ENCODE measurements at places on chromosomes 3 and 15.

DNA sequence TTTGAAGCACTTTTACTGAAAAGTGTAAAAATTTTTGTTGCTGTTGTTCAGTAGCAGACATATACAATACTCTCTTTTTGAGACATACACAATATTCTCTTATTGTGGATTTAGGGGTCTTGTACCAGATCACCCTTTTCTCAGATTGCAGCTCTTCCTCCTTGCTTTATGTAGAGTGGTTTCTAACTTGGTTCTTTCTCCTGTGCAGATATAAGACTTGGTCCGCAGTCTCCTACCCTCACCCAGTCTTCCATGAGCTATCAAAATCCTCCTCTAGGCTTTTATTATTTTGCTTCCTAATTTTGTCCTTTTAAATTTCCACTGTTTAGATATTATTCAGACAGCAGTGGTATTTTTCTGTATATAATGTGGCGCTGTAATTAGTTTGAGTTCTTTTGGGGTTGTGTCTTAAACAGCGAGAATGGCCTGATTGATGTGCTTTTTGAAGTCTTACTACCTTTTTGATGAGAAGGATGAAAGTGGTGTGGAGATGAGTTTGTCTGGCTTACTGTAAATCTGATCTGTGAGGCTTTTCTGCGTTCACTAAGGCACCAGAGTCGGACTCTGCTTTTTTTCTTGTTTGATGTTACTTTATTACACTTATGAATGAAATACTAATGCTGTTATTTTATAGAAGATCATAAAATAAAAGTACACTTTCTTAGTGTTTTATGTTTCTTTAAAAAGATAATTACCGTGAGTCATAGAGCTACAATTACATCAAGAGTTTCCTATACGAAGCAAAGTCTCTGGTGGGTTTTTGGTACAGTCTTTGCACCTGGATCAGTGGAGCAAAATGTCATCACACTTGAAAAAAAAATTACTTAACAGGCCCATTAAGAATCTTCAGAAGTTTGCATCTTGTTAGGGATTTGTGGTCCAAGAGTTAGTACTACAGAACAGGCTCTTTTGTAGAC is 27.8 kb downstream of the FNDC3B start:
- no peak for DNase-seq

DNA sequence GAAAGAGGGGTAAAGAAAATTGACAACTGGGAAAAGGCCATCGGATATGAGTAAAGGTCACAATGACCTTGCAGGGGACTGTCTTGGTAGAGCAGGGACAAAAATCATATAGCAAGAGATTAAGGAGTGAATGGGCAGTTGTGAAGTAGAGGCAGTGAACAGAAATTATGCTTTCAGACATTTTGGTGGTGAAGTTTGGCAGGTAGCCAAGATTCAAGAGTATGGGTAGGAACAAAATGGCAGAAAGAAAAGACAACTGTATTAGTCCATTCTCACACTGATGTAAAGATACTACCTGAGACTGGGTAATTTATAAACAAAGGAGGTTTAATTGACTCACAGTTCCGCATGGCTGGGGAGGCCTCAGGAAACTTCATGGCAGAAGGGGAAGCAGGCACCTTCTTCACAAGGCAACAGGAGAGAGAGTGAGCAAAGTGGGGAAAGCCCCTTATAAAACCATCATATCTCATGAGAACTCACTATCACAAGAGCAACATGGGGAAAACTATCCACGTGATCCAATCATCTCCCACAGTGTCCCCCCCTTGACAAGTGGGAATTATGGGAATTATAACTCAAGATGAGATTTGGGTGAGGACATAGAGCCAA is 84.0 kb downstream of the CGNL1 start:
- DNase-seq: no peak

GRCh38 chr15:71138473-71138872 is 23.2 kb downstream of the THSD4 start:
- DNase-seq: no peak

DNA sequence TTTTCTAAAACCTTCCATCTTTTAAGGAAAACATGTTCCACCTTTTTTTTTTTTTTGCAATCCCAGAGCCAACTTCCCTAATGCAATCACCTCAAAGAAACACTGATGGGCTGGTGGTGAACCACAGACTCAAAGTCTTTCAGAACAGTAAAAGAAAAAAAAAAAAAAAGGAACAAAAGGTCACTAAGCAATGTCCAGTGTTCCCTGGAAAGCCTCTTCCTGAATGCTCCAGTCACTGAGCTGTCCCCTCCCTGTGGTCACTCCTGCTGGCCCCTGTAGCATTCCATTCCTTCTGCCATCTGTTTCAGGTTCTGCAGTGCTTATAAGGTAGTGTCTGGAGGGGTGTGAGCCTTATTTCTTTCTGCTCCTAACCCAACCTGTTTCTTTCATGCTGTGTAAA is 53.3 kb downstream of the AAGAB start:
- no peak for DNase-seq

DNA sequence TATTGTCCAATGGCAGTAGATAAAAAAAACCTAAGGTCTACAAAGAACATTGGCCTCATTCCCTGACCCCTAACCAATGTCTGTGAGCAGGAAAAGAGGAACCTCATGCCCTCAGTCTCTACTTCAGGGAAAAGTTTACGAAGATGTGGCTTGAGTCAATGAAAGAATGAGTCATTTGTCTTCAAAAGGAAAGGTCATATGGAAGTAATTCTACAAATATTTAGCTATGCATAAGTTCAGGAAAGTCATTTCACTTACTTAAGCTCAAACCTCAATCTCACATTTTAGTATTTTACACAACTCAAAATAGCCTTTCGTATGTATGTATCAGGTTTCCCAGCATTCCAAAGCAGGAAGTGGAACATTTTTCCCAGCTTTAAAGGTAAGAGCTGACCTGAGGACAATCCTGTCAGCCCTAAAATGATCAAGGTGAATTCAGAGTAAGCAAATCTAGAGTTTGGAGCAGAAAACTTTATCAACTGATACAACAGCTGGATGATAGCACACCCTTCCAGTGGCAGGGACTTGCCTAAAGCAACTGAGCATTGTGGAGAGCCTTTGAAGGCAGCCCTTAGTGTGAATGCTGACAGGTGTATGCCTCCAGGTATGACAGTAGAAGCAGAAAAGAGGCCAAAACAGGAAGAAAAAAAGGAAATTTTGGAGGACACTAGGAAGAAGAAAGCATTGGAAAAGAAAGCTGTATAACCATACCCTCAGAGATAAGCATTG is 53.9 kb upstream of the ACKR4 start:
- DNase-seq: no peak

DNA sequence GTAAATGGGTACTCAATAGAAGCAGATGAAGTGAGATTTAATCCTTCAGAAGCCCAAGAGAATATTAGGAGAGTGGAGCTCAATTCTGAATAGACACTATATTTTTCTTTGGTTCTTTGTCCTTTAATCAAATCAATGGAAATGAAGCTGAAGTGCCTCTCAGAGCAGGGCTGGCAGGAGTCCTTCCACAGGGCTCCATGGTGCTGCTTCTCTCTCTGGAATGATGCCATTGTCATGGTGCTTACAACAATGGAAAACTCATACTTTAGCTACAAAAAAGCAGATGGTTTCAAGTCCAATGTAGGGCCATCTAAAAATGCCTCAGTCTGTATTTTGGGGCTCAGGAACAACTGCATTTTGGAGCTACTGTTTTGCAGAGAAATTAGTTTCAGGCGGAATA is 125.1 kb downstream of the SNRK start:
- DNase-seq: no peak

DNA sequence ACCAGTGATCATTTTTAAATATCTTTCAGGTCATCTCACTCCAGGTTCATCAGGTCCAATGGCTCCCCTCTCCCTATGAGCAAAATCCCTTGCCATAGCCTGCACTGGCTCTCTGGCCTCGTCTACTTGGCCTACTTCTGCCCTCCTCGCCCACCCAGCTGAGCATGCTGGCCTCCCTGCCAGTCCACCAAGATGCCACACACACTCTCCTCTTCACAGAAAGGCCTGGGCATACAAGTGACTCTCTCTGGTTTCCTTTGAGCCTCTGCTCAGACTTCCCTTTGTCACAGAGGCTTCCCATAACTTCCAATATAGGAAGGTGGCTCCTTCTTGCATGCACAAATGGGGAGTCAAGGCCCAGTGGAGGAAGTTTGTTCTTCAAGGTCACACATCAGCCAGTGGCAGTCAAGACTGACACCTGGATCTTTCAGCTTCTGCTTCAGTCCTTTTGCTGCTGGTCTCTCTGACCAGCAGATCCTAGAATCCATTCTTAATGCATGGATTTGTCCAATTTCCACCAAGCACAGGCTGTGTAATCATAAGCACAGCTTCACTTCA is 223.2 kb upstream of the HES1 start:
- DNase-seq: no peak

DNA sequence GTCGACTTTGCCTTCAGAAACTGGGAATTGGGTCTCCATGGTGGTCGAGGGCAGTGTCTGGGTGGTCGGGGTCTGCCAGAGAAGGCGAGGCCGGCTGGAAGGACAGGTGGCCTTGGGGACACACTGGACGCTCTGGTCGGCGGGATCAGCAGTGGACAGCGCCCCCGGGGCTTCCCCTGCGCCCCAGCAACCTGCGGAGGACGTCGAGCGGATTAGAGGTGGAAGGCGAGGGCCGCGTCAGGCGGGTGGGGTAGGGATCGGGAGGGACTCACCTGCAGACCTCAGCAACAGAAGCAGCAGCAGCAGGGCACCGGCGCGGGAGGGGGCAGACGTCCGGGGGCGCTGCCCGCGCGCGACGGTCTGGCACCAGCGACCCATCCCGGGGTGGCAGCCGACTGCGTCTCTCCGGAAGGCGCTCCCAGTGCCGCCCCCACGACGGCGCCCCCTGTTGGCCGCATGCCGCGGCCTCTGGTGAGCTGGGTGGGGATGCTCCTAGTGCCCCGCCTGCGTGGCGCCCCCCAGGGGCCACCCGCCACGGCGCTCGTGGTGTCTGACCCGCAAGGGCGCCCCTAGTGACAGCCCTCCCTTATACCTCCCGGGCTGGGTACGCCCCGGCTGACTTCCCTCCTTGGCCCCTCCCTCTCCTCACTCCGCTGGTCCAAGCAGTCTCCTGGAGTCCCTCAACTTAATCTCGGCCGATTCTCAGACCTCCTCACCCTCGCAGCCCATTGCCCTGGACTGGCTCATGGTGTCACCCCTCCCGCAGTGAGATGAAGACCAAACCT is at the start of gene PRSS50:
Gene PRSS50 (minus strand): TSS at position 423 of the 785 bp plus-strand sequence. CDS start 45 bp downstream, at position 378.
- no peak for DNase-seq

- DNase-seq: no peak
Measured at GRCh38 chr3:13932578-13933295, 52.9 kb upstream of the WNT7A start.

DNA sequence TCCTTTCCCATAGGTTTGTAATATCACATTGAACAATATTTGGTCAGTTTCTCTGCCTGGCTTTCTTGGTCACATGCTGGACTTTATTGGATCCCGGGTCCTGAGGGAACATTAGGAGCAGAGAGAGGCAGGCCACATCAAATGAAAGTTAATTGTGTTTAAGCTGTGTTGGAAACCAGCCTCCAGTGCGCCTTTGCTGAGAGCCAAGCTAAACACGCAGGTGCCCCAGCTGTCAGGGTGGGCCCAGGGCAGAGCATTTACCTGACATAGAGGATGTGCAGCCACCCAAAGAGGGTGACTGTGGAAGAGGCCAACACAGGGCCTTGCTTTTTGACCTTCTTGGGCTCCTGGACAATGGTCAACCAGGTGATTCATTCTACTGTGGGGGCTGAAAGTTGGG is 149.3 kb downstream of the EBLN2 start:
- DNase-seq: no peak

- no peak for DNase-seq
Measured at GRCh38 chr15:23074684-23075083, 35.3 kb upstream of the TUBGCP5 start.

DNA sequence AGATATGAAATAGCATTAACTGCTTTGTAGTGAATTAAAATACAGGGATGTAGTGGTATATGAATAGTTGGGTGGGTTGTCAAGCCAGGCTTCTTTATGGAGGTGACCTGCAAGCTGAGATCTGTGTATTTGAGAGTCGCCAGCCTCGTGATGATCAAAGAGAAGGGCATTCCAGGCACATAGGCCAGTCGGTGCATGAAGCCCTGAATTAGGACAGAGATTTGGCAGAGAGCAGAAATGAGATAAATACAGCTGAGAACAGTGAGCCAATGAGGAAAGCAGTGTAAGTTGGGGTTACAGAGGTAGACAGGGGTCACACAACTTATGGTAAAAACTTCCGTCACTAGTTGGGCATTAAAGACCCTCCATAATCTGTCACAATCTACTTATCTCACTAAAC is 641.9 kb downstream of the OTOL1 start:
- peak; percentile 56 for DNase-seq

- no peak for DNase-seq
Measured at GRCh38 chr3:185423178-185423577, 60.2 kb downstream of the MAP3K13 start.

- DNase-seq: no peak
Measured at GRCh38 chr15:93943586-93943985, 287.8 kb upstream of the MCTP2 start.

- peak; percentile 28 for DNase-seq
Measured at GRCh38 chr3:173066044-173067004, 74.7 kb downstream of the SPATA16 start.

GRCh38 chr3:195247086-195247862 is 23.7 kb downstream of the XXYLT1 start:
- DNase-seq: no peak

- no peak for DNase-seq
Measured at GRCh38 chr3:182925944-182926337, 54.4 kb downstream of the DCUN1D1 start.

DNA sequence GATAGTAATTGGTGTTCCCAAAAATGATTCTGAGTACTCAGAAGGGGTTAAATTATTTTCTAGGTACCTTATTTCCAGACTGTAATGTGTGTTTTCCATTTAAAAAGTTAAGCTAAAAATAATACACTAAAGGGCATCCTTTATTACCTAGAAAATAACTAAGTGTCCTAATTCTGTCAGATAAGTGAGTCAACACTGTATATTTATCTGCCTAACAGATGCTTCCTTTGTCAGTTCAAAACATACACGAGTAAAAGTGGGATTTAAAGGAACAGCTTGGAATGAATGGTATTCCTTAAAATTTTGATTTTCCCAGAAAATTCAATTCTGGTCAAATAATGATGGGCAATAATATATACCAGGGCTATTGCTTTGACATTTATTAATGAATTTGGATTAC is 78.3 kb downstream of the ADAMTSL3 start:
- no peak for DNase-seq

DNA sequence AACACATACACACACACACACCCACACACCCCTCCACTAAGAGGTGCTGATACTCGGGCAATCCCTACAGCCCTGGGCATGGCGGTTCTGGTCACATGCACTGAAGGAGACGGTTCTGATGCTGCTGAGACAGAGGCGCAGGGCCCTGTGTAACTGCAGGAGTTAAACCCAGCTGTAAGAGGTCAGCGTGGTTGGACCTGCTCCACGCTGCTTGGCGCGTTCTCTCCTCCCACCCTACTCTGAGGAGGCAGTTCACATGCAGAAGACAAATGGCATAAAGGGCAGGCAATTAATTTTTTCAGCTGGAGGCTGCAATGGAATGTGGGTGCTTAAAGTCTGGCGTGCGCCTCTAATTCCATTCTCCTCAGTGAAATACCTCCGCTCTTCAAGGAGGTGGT is 35.2 kb downstream of the GRK7 start:
- DNase-seq: peak; percentile 26

GRCh38 chr3:157532529-157533297 is 29.5 kb upstream of the VEPH1 start:
- no peak for DNase-seq
